Activated T-helper 2 cell treated with anti-CD3 and anti-CD28 coated beads, Interferon-gamma antibody, Interleukin-2, Interleukin-4, amounts not matched to agents 10 μg/mL and 5 μg/mL and 100 μg/mL, durations not matched to agents 14 hours and 24 hours and 36 hours (primary cell): ENCODE measurements at places on chromosomes 1 and 21. TPM values are rescaled to one million over a fixed set of nuclear protein-coding genes. Genes with fewer than 3 reads are reported as not detected.

GRCh38 chr1:60988891-60989290, 93.5 kb upstream of the NFIA start:
- DNase-seq = no peak

DNA sequence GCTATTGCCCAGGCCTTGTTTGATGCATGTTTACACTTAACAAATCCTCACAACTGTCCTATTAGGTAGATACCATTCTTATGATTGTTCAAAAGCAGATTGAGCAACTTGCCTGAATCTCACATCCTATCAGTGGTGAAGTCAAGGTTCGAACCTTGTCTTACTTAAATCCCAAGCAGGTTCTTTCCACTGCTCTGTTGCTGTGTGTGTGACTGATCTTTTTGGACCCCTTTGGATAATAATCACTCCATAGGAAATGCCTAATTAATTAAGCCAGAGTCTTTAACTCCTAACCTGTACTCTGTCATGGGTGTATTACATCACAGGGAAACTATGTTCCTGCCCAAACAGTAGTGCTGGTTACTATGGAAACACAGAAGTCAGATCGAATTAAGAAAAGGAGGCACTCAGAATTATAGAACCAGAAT, 84.2 kb downstream of the SPATA46 start:
- no peak for DNase-seq

- DNase-seq = no peak
Measured at GRCh38 chr1:70318191-70318590, 36.3 kb downstream of the ANKRD13C start.

DNA sequence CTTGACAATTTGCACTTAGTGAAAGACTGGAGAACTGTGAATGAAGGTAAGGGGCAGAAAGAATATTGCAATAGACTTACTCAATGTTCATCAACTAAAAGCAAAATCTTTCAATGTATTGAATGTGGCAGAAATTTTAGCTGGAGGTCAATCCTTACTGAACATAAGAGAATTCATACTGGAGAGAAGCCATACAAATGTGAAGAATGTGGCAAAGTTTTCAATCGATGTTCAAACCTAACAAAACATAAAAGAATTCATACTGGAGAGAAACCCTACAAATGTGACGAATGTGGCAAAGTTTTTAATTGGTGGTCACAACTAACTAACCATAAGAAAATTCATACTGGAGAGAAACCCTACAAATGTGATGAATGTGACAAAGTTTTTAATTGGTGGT, 80.7 kb downstream of the JMJD4 start:
- DNase-seq = no peak

DNA sequence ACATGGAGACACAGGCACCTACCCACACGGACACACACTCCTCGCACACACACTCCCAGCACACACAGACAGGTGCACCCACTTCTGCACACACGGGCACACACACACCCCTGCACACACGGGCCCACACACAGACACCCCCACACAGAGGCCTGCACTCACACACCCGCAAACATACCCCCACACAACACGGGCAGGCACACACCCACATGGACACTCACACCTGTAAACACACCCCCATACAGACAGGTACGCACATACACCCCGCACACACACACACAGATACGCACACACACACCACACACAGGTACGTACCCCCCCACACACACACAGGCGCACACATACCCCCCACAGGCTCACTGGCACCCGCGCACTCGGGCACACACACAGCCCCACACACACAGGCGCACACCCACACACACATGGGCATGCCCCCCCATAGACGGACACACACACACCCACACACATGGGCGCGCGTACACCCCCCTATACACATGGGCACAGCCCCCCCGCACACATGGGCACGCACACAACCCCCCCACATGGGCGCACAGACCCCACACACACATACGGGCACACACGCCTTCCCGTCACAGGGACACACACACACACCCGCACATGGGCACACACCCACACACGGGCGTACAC, 6.1 kb downstream of the ATAD3A start:
- no peak for DNase-seq

DNA sequence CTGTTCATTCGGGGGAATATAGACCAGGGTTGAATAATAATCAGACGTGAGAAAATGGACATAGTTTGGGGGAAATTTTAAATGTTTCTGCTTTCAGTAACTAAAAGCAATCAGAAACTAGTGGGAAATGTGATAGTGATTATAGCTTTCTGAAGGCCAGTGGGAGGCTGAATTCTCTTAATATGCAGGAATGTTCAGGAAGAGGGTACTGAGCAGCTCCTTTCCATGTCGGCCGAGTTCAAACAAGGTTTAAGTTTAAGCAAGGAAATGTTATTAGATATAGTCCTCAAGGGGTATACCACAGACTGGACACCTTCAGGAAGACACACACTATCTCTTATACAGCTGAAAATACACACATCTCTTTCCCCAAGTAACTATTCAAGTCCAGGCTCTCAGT, 105.5 kb downstream of the HHAT start:
- DNase-seq = no peak

DNA sequence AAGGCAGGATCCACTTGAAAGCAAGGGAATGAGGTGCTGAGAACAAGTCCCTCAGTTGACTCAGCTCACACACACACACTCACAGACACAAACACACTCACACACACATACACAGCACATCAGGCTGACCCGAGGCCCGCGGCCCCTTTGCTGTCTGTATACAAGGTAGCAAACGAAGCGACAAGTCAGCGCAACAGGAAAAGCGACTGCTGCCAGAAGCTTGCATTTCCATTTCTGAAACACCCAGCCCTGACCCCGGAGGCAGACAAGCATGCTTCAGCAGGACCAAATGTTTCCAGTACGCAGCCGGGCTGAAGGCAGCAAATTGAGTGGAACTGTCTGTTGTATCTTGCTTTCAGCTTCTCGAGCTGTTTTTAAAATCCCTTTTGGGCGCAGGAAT, 501.6 kb downstream of the NPHP4 start:
- DNase-seq = no peak

DNA sequence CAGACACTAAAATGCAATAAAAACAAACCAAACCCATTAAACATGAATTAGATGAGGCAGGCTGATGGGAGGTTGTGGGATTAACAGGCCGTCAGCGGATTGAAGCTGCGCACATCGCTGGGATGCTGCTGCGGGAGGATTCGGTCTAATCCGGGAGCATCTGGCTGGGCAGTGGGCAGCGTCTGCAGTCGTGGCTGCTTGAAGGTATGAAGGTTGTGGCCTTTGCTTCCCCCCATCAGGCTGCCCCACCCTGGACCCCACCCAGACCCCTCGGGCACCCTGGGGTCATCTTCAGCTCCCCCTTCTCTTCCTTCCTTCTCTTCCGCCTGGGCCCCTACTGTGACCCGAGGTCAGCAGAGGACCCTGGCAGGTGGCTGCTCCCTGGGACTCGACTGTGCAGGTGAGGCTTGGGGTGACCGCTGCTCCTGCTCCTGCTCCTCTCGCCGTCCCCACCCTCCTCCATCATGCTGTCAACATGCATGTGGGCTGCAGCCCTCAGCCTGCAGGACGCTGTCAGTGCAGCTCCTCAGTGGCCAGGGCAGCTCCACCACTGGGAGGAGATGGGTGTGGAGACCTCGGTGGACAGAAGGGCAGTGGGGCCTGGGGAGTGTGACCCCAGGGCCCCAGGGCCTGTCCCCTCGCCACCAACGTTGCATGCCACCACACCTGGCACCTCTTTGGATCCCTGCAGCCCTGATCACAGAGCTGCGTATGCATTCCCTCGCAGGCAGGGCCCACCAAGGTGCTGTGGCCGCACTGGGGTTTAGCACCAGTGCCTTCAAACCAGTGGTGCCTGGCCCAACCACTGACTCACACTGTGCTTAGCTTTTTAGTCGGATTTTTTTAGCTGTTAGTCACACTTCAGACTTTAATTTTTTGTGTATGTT, 112.2 kb upstream of the COL6A1 start:
- no peak for DNase-seq

GRCh38 chr1:194056169-194056568, 869.8 kb upstream of the B3GALT2 start:
- no peak for DNase-seq

GRCh38 chr1:44941424-44942324, 44.7 kb downstream of the EIF2B3 start:
- no peak for DNase-seq

DNA sequence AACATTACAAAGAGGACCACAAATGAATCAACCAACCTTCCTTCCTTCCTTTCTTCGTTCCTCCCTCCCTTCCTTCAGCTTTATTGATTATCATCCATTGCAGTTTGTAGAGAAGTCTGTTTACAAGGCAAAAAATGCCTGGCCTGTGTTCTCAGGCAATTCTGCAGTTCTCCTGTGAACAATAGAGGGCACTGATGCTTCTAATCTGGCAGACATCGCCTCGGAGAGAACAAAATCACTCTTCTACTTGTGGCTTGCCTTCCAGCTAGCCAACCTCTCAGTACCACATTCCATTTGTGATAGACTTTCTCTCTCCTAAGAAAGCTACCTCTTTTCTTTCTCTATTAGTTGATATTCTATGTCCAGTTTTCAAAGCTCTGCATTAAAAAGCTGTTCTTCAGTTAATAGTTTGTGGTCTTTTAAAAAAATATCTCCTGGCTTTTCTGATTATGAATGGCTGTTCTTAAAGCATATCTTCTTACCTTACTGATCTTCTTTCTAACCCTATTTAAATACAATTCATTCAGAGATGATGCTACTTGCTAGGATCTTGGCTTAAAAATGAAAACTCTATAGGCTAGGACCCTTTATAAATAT, 26.9 kb upstream of the ESRRG start:
- no peak for DNase-seq

DNA sequence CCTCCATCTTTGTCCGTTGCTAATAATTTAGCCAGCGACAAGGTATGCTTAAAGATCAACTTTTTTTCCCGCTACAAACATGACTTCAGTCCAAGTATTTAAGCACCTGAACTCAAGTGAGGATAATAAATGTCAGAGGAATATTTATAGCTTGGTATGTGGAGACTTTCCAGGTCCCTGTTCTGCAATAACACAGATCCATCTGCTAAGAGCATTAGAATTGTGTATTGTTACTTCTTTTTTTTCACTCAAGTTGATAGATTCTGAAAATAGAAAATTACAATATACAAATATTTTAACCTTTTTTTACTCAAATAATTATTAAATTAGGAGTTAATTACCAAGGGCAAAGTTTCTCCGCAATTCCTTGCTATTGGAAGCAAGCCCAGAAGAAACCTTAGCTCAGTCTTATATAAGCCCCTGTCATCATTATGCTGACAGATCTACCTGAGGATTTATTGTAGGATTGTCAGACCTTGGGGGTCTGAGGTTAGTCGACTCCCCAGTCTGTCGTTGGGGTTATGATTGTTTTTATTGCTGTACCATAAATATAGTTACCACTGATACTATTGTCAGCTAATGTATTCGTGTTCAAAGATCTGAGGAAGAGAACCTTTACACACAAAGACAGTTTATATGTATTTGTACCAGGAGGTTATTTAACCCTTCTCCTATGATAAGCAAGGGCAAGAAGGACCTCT, 337.9 kb downstream of the TBX15 start:
- no peak for DNase-seq

GRCh38 chr1:164858096-164858632, 299.2 kb downstream of the PBX1 start:
- DNase-seq = no peak

DNA sequence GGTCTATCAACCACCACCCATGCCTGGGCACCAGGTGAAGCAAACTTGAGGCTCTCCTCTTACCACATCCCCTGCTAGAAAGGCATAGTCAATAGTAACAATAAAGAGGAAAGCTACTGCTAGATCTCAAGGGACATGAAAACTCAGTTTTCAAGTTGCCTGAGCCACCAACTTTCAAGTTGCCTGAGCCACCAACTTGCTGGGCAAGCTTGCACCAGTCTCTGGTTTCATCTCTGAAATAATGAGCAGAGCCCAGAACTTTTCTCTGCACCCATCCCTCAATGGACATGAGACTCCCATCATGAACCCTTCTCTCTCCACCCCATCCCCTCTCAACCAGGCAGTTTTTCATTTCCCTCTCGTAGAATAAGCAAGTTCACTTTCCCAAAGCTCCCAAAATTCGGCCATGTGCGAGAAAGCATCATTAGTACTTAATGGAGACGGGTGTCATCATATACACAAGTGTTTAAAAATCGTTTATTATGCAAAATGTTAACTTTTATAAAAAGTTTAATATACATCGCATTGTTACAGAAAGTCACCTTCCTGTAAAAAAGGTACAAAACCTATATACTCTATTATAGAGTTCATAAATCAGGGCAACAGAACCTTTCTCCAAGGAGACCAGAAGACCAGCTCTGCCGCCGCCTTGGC, 1.7 kb downstream of the ID3 start:
- DNase-seq = no peak

DNA sequence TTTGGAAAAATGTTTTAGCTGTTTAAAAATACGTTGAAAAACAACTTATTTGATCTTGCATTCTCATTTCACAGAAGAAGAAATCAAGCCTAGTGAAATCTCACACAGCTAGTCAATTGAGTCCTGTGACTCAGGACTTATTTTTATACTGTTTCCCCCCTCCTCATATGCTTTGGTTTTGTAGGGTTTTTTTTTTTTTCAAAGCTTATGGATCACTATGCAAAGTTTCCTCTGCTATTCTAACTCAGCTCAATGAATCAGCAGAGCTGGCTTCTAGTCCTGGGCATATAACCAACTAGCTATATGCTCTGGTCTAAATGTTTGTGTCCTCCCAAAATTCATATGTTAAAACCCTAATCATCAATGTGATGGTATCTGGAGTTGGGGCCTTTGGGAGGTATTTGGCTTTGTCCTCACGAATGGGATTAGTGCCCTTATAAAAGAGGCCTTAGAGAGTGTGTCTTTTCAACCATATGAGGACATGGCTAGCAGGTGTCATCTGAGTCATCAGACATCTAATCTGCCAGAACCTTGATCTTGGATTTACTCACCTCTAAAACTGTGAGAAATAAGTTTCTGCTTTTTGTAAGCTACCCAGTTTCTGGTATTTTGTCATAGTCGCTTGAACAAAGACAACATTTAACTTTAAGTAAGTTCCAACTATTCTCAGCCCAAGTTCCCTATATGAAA, 317.2 kb upstream of the C1orf87 start:
- DNase-seq = no peak

DNA sequence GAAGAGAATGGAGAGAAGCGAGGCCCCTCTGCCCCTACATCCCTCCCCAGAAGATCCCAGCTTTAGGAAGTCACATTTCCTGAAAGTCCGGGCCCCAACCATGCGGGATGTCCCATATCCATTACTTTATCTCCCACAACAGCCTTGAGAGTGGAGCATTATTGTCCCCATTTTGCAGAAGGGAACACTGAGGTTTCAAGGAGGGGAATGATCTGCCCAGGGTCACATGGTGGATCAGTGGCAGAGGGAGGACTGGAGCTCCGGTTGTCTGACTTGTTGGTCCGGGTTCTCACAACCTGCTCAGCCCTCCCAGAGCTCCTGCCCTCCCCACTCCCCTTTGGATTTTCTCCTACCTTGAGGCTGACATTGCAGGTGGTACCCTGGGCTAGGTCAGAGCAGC, 2.2 kb upstream of the CRYBG2 start:
- no peak for DNase-seq

Gene PDXK
- 124 and 136 TPM in 2 replicates for total RNA-seq

Gene GUCA2B
- not detected in 2 replicates for total RNA-seq

Gene FAM43B
- total RNA-seq = not detected in 2 replicates

Gene SLC45A1
- total RNA-seq = 0.50 and 0.80 TPM in 2 replicates

Gene SELP
- 0.16 and 0.25 TPM in 2 replicates for total RNA-seq

Gene CAMSAP2
- total RNA-seq = 0.52 and 0.97 TPM in 2 replicates

Gene SPATA1
- 1.4 and 1.5 TPM in 2 replicates for total RNA-seq
